ENCODE measurements at places on chromosomes 6 and 20.

- DNase-seq, result no peak
Observed at GRCh38 chr6:152634773-152635172, 2.4 kb downstream of the SYNE1 start.

DNA sequence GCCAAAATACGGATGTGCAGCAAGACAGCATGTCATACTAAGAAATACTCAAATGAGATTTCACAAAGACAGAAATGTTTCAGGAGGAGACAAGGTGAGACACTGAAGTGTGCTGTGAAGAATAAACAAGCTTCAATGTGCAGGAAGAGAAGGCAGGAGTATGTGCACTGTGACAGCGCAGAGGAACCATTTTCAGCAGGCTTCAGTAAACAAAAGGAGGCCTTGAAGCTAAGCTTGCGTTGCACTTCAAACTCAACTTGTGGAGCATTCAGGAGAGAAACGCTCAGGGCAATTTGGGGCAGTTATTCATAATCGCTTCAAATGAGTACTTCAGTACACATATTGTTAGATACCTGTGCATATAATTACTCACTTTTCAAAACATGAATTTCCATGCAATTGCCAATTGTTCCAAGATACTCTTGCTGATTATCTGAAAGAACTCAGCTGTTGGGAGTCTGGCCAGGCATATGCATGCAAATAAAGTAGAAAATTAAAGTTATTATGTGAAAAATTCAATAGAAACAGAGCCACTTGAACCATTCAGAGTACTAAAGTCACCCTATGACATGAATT, 234.2 kb upstream of the OPRM1 start:
- no peak for DNase-seq

DNA sequence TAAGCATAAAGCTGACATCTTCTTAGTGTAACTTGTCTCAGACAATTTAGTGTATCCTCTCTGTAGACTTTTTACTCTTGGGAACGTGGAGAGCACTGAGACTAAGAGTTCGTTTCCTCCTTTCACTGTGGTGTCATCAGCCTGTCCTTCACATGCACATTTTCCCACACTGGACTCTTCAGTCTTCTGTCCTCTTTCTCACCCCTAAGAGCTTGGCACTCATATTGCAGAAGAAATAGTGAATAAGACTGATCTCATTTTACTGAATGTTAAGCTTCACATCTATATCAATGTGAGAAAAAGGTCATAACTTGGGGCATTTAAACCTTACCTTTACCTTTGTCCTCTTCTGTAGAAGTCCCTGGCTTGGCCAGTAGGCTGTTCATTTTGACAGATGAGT, 25.6 kb downstream of the FUCA2 start:
- peak; percentile 19 for DNase-seq

DNA sequence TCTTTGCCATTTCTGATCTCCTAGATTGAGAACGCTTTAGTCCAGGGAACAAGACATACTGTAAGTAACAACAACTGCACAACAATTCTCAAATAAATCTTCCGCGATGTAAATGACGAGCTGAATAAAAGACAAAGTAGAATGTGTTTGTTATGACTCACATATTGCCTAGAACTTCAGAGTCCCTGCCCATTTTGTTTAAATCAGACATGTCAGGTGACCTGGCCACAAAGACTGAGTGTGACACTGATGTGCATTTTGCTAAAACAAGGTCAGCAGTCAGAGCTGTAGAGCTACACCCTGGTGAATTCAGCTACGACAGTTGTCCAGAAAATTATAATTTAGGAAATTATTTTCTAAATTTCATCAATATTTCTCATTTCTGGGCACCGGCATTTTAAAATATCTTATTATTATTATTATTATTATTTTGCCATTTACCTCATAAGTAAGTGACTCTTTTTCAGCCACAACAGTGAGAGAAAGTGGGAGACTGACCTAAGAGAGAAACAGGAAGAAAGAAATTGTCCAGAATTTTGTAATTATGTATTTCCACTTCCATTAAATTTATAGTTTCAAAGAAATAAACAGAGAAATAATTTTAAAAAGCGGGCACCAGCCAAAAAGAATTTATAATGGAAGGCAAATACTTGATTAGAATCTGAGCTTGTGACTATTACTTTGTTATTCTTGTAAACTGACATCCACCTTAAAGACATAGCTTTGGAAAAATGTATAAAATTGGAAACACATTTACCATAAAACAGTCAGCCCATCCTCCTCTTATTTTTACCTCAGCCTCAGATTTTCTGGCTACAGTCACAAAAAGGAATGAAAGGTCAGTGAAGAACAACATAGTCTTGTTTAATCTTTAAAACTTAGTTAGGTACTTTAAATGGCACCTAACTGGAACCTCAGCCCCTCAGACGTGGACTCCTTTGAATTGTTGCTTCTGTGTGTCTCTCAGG, 157.0 kb upstream of the CITED2 start:
- peak; percentile 66 for DNase-seq

DNA sequence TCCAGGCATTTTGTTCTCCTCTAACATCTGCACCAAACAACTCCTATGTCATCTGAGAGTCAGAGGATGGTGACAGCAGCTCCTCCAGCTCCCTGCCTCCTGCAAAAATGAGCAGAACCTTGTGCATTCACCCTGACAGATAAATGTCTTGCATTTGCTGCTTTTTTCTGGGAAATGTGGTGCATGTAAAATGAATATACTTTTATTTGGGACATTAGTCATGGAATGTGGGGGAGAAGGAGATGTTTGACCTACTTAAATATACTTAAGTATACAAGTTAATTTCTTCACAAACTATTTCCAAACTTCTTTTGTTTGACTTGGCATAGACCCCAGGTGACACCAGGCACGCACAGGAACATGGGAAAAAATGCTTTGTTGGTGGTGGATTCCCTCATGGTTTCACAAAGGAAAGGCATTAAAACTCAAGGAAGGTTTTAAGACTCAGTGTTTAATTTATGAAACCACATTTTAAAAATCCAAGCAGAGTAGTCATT, 181.8 kb upstream of the MCHR2 start:
- peak; percentile 94 for DNase-seq

DNA sequence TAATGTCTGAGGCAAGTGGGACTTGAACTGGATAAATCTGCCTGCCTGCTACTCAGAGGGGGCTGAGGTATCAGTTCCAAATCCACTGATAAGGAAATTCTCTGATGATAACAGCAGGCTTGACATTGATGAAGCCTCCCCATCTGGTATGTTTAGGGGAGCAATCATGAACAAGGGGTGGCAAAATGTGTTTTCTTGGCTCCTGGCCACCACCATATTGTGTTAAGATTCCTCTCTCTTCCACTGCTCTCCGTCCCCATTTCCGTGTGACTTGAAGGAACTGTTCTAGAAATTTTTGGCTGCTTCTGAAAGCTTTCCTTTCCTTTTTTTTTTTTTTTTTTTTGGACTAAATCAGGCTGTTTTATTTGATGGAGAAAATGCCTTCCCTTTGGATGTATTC, 335.3 kb upstream of the NRSN1 start:
- DNase-seq, result no peak

DNA sequence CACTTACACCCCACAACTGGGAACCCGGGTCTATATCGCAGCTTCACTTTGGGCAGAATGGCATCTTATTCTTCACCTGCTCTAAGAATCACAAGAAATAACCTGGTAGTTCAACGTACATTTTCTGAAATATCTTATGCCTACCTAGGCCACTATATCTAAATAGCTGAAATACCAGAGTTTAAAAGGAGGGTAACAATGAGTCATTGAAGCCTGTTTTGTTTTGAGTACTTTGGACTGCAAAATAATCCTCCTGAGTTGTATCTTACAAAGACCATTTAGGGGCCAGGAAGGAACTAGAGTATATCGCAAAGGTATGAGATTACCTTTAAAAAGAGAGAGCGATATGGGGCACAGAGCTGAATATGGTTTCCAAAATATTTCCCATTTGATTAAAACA, 96.7 kb upstream of the NUP153 start:
- no peak for DNase-seq

GRCh38 chr20:19271879-19272651, 59.6 kb downstream of the SLC24A3 start:
- DNase-seq, result no peak

- DNase-seq, result no peak
Observed at GRCh38 chr6:161973064-161973463, 699.2 kb upstream of the AGPAT4 start.

- DNase-seq, result no peak
Observed at GRCh38 chr6:166595949-166596348, 9.5 kb upstream of the RAMACL start.

DNA sequence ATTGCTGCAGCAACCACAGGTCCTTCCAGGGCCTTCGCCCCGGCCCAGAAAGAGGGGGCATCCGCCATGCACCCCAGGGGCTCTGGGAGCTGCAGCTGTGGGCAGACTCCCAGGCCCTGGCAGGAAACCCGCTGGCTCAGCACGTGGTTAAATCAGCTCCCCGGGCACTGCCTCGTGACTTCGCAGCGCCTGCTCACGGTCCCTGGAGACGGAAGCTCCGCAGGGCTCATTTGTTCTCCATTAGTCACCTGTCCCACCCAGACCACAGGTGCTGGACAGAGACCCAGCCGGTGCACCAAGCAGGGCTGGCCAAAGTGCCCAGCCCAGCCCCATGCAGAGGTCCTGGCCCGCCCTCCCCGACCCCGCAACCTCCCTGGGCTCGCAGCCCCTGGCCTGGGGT, 14.7 kb downstream of the KCNQ2 start:
- no peak for DNase-seq

- no peak for DNase-seq
Observed at GRCh38 chr6:144594585-144594984, 309.4 kb downstream of the UTRN start.

DNA sequence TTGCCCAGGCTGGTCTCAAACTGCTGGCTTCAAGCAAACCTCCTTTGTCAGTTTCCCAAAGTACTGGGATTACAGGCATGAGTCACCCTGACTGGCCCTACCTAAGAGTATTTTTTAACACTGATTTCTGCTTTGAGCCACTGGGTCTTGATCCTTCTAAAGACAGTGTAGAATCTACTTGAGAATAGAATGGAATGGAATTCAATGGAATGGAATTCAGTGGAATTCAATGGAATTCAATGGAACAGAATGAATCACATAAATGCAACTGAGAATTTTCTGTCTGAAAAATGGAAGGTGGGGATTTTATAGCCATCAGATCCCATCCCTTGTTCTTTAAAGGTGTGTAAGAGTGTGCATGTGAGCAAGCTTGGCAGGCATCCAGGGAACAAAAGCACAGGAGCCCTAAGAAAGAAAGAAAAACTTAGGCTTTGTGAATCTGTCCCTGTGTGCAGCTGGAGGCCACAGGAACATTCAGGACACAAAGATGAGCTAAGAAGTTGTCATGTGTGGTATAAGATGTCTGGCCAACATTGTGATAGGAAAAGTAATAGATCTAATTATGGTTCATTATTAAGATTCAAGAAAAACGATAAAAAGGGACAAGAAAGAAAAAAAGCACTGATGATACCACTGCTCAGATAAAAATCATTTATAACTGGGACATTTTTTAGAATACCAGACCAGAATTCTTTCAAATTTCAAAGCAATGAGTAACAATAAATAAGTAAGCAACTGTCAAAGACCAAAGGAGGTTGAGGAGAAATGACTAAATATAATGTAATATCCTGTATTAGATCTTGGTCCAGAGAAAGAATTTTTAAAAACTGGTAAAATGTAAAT, 681.0 kb upstream of the GJE1 start:
- DNase-seq, result peak; percentile 79

GRCh38 chr6:160960839-160961238, 30.7 kb upstream of the MAP3K4 start:
- no peak for DNase-seq

DNA sequence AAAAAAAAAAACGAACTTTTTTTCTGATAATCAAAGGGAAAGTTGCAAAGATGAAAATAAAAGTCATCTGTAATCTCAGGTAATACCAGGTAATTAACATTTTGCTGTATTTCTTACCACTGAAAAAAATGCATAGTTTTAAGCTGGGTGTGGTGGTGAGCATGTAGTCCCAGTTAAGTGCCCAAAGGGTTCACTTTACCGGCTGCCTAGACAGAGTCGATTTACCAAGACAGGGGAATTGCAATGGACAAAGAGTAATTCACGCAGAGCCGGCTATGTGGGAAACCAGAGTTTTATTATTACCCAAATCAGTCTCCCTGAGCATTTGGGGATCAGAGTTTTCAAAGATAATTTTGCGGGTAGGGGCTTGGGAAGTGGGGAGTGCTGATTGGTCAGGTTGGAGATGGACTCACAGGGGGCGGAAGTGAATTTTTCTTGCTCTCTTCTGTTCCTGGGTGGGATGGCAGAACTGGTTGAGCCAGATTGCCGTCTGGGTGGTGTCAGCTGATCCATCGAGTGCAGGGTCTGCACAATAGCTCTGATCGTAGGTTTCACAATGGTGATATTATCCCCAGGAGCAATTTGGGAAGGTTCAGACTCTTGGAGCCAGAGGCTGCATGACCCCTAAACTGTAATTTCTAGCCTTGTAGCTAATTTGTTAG, 51.9 kb downstream of the RPF2 start:
- no peak for DNase-seq

DNA sequence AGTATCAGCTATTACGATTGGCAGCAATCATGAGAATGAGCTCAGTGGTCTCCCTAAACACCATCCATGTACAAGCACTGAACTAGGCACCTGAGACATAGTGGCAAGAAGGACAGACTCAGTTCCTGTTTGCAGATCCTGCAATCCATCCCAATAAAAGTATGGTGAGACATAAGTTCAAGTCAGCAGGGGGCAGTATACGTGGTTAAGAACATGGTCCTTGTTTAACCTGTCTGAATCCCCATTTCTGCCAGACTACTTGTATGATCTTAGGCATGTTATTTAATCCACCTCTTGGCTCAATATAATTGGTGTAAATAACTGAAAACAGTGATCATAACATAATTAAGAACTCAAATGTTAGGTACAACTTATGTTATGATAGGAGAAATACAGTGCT, 33.2 kb upstream of the PNISR start:
- peak; percentile 60 for DNase-seq
